Metanephros (tissue), 2 donors: ENCODE measurements at places on chromosomes 5 and 9. TPM values are rescaled to one million over a fixed set of nuclear protein-coding genes. Genes with fewer than 3 reads are reported as not detected.

The SCGB3A2 gene
- 0.93 TPM for total RNA-seq

The CER1 gene
- 1.1 TPM for total RNA-seq

The NUDCD2 gene
- 10.7 TPM for total RNA-seq

The FOXE1 gene
- not detected for total RNA-seq

The CNTNAP3B gene
- total RNA-seq: 16.5 TPM

The SPDL1 gene
- total RNA-seq: 11.4 TPM

The STOML2 gene
- total RNA-seq: 108 TPM

The C6 gene
- total RNA-seq: 0.88 TPM

The PCDHGA1 gene
- 1.1 TPM for total RNA-seq

The RGS7BP gene
- total RNA-seq: 9.8 TPM

The SLC4A9 gene
- 21.8 TPM for total RNA-seq

The LAMC3 gene
- 47.9 TPM for total RNA-seq

The RASGRF2 gene
- total RNA-seq: 3.5 TPM

The LEAP2 gene
- 5.3 TPM for total RNA-seq

The ADAMTS2 gene
- 32.0 TPM for total RNA-seq

The SLC24A2 gene
- total RNA-seq: 0.23 TPM

The NR5A1 gene
- 0.12 TPM for total RNA-seq

The ST8SIA4 gene
- 11.0 TPM for total RNA-seq

The RAB3C gene
- 0.58 TPM for total RNA-seq

The ZNF608 gene
- total RNA-seq: 46.4 TPM

The CTSV gene
- 4.4 TPM for total RNA-seq
